ENCODE measurements at places on chromosomes 5 and 9.

DNA sequence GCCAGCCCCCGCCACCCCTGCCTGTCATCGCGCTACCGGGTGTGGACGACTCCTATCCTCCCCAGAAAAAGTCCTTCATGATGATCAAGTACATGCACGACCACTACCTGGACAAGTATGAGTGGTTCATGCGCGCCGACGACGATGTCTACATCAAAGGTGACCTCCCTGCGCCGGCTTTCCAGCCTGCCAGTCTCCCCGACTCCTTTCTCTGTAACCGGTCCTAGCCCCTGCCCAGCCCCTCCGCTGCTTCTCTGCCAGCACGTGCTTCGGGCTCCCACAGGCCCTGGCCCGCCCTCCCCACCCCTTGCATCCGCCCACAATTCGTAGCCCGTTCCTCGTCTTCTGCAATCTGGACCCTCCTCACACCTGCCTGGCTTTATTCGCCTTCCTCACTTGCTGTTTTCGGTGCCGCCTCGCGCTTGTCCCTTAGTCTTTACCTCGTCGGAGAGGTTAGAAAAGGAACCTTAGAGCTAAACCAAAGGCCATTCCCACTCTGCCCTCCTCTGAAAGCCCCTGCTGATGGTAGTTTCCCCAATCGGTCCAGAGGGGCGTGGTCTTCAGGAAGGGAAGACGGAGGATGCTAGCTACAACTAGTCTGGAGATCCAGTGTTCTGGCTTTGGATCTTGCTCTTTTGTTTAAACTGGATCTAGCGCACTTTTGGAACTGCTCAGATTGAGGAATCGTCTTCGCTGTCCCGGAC lies 1.4 kb downstream of the CHSY3 start:
- DNase-seq = peak; percentile 24

DNA sequence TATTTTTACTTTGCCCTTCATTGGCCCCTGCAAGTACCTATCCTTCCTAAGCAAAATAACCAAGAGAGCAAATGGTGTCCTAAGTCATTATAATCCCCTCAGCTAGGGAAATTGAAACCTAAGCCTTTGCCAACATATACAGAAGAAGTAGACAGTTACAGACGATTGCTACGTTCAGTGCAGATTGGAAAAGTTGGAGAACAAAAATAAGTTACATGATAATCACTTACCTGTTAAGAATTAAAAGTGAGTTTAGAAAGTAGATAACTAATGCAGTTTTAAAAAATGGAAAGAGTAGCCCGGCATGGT lies 244.8 kb downstream of the MPDZ start:
- no peak for DNase-seq

GRCh38 chr5:69049151-69049550 lies 44.7 kb upstream of the SLC30A5 start:
- no peak for DNase-seq

DNA sequence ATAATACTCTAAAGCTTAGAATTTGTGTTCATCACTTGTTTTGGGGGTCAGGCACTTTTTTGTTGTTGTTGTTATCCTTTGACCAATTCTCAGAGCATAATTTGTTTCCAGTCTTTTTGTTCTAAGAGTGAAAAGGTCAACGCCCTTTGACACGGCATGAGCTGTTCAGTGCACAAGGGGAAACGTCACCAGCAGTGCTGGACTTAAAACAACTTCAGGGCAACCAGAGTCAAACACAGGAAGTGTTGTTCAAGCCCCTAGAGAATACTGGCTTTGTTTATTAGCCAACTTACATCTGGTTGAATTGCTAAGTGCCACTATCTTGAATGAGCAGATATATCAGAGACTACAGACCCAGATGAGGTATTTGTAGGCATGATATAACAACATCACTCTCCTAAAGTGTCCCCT lies 368.9 kb downstream of the TMEM161B start:
- DNase-seq = no peak

DNA sequence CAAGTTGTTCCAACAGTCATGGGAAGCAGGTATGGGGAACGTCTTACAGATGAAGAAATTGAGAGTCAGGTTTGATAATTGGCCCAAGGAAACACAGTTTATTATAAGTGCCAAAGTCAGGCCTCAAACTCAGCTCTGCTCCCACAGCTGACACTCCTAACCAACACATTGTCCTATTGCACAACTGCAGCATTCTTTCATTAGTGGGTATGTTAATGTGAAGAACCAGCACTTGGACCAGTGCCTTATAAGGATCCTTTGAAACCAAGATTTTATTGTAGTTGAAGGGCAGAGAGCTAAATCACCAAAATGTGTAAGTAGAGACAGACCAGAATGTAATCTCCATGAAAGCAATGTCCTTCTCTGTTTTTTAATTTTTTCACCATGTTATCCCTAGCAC lies 56.1 kb downstream of the GRIA1 start:
- no peak for DNase-seq

DNA sequence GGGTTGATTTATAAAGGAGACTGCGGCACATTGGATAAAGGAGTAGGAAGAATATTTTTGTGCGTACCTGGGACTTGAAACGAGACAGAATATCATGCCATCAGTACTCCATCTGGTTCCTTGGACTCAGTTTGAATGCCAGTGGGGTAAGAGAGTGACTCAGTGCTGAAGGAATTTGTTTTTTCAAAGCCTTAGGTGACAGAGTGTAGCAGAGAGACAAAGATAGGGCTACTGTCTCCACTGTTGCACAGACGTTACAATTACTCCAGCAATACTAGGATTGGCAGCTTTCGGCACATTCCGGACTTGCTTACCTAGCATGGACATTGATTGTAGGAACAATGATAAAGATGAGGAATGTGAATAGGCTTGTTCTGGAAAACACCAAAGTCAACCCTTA lies 250.7 kb downstream of the KCTD16 start:
- no peak for DNase-seq

GRCh38 chr9:87862536-87863268 lies 20.0 kb upstream of the SPATA31E1 start:
- DNase-seq = no peak

GRCh38 chr9:128159522-128159783 lies 612 bp upstream of the BBLN start:
- DNase-seq = no peak

DNA sequence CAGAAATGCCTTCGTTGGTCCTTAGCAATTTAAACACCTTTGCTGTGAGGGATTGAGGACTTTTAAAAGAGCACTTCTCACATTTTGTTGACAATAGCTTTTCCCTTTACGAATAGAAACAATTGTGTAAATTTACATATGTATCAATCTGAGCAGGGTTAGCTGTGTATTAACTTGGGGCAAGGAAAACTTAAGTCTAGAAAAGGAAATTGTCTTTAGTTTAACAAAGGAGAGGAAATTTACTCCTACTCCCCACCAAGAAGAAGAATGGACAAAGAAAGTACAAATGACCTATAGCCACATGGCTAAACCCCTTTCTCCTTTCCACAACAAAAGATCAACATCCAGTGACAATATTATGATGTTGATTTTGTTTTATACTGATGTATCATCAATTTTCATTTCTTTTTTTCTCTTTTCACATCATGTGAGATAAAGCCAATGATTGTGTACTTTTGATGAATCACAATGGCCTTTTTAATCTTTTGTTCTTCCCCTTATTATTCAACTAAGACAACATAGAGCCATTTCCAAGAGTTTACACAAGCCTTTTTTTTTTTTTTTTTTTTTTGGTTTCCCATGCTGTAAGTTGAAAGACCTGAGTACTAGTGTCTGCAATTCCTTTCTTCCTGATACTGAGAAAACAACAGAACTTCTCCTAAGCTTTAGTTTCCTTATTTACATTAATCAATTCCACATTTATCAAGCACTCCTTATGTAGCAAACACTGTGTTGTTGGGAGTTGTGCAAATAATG lies 19.0 kb downstream of the FOXB2 start:
- peak; percentile 48 for DNase-seq

DNA sequence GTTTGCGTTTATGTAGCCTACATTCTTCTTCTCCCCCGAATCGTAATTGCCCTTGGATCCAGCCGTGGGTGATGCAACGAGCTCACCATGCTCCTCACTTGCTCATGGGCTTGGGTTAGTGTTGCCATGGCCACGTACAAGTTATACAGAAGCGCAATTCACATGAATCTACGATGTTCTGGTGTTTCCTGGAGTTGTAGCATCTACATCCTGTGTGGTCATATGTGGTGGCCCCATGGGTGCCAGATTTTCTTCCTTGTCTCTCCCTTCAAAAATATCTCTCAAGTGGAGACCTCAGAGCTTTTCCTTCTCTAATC lies 115.3 kb downstream of the TLE4 start:
- no peak for DNase-seq

DNA sequence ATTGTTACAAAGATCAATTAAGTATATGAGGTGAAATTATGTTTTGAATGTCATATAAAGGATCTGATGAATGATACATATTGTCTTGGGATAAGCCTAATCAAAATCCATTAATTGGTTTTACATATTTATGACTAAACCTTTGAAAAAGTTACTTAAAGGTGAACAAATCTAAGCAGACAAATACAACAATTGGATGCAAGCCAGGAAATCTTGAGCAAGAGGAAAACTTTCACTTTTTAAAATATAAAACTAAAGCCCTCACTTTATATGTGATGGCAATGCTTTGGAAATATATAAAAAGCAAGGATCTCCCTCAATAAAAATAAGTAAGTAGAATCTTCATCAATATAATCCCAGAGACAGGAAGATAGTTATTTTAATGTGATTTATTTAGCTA lies 80.1 kb downstream of the EDIL3 start:
- no peak for DNase-seq

DNA sequence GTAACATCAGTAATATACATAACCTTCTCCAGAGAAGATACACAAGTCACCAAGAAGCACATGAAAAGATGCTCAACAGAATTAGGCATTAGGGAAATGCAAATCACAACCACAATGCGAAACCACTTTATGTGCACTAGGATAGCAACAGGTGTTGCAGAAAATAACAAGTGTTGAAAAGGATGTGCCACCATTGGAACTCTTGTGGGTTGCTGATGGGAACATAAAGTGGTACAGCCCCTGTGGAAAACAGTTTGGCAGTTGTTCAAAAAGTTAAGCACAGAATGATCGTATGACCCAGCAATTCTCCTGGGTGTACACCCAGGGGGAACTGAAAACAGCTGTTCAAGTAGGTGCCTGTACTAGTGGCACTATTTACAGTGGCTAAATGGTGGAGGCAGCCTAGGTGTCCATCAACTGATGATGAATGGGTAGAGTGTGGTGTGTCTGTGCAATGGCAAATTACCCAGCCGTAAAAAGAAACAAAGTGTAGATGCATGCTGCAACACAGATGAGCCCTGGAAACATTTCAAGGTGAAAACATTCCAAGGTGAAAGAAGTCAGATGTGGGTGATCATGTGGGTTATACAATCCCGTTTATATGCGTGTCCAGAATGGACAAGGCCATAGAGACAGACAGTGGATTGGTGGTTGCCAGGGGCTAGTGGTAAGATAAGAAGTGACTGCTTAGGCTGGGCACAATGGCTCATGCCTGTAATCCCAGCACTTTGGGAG lies 27.2 kb downstream of the CCDC69 start:
- no peak for DNase-seq
